Regular cardiac myocyte (primary cell): ENCODE measurements at places on chromosomes 2 and 18. TPM values are rescaled to one million over a fixed set of nuclear protein-coding genes. Genes with fewer than 3 reads are reported as not detected.

The ADAM23 gene
- 3.9 and 4.4 TPM in 2 replicates for total RNA-seq

The SNED1 gene
- total RNA-seq, result 4.6 and 10.7 TPM in 2 replicates

The FBXO48 gene
- total RNA-seq, result 0.28 and 0.58 TPM in 2 replicates

The NAT8 gene
- not detected in 2 replicates for total RNA-seq

The REG3G gene
- not detected in 2 replicates for total RNA-seq

The ALK gene
- total RNA-seq, result under 0.01 TPM in 1 of 2 replicates, not detected in the other

The TRABD2A gene
- 2.5 and 9.8 TPM in 2 replicates for total RNA-seq

The STARD6 gene
- 0.28 TPM in 1 of 2 replicates, not detected in the other for total RNA-seq

The GALR1 gene
- total RNA-seq, result not detected in 2 replicates

The PRSS56 gene
- not detected in 2 replicates for total RNA-seq

The XIRP2 gene
- total RNA-seq, result under 0.01 TPM in 1 of 2 replicates, not detected in the other

The VIT gene
- 0.19 and 0.85 TPM in 2 replicates for total RNA-seq

The ANKRD36 gene
- 21.1 and 24.5 TPM in 2 replicates for total RNA-seq
